ENCODE measurements at places on chromosomes 5 and 9. TPM values are rescaled to one million over a fixed set of nuclear protein-coding genes. Genes with fewer than 3 reads are reported as not detected.

MYO10 gene
- total RNA-seq: 44.0 TPM

DNA sequence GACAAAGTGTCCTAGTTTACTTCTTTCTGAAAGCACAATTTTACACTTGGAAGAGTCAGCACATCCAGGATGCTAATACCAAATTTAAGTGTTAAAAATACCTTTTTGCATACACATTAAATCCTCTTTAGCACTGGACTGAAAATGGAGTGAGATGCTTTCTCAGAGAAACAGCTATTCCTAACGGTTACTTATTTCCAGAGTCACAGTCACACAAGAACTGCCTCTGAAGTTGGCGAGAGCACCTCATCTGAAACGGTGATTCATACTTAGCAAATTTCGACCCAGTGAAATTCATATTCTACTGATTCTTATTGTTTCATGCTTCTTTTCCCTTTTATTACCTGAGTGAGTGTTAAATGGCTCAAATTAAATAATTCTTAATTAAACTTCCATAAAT, 12.2 kb downstream of the CDH18 start:
- no peak for DNase-seq

DNA sequence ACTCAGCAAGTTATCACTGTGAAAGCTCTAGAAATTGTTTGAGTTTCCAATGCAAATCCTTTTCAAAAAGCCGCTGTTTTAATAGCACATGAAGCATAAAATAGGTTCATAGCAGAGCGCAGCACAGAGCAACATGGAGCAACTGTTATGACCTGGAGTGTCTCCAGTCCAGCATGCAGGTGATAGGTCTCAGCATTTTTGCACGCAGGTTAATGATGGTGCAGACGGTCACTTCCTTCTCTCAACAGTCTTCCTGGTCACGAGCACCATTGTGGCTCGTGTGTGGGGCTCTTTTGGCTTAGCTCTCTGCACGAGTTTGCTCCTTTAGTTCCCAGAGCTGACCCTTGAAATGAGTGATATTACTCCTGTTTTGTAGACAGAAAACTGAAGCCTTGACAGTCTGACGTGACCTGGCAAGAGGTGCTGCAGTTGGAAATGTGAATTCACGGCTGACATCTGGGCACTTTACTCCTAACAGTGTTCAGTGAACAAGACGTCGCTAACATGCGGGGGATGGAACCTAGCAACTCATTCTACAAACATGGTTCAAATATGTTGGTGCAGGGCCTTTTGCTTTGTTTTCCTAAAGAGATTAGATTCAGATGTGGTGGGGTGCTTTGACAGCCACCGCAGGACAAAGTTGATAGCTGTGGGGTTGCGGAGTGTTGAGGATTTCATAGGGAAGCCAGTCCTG, 10.0 kb downstream of the TENT4A start:
- no peak for DNase-seq

GRCh38 chr5:36683821-36684434, 77.5 kb downstream of the SLC1A3 start:
- DNase-seq: no peak

- no peak for DNase-seq
Observed at GRCh38 chr5:155772009-155772662, 554.8 kb upstream of the SGCD start.
